Eye (tissue), 1 donor: ENCODE measurements at places on chromosomes 1 and 21.

GRCh38 chr1:66090859-66091457, 298.3 kb downstream of the PDE4B start:
- DNase-seq = peak; percentile 83

GRCh38 chr1:172180501-172181285, 239.8 kb upstream of the C1orf105 start:
- DNase-seq = peak; percentile 40

DNA sequence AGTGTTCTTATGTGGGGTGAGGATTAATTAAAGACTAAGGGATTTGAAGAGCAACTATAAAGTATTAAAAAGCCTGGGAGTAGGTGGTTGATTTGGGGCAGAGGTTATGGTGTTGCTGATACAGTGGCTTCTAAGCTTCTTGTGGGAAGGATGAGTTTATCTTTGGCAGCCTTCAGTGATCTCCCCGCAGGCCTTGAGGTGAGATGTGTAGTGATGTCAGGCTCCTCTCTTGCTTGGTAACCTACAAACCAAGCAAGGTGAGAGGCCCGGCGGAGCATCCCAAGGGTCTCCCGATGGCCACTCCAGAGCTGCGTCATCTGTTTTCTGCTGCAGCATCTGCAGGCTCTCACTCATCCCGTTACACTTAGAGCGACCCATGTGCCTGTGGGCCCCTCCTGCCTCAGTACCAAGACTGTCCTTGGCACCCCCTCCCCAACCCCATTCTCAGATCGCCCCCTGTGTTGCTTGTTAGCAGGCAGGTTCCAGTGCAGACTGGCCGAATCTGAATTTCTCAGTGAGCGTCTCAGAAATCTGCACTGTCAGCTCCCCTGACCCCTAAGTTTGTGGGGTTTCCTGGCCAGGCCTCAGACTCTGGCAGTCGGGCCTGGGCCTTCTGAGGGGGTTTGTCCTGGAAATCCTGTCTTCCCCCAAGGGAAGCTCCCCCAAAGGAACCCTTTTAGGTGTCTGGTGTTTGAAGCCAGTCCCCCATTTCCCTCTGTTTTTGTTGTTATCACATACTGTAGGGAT, 77.9 kb downstream of the GALNT2 start:
- DNase-seq = no peak

GRCh38 chr1:247415423-247416361, at the start of gene NLRP3:
Gene NLRP3 (plus strand): TSS chr1:247416173. CDS start chr1:247418801, 2,628 bp downstream.
- DNase-seq = no peak

DNA sequence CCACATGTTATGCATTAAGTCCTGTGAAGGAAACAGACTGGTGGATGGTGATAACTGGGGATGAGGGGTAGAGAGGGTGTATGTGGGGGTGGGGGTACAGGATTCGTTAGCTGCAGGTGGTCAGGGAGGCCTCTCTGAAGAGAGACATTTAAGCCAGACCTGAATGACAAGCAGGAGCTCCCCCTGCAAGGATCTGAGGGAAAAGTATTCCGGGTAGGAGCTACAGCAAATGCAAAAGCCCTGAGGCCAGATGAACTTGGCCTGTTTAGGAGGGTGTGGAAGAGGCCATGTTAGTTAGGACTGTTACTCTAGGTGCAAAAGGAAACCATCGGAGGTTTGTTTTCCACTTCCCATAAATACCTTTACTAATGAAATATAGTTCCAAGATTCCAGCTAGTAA, 9.9 kb downstream of the ARHGEF10L start:
- no peak for DNase-seq

DNA sequence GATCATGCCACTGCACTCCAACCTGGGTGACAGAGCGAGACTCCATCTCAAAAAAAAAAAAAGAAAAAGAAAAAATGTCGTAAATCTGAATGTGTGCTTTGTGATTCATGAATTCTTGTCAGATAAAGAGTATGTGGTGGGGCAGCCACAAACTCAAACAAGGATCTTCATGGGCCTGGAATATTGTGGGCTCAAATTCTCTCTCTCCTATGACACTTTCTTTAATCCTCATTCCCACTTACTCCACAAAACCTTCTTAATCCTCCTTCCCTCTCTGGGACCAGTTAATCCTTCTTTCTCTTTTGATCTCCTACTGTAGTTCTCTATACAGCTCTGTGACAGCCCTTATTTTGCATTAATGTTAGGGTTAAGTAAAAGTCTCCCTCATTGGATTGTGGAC, 112.3 kb downstream of the AK5 start:
- no peak for DNase-seq

DNA sequence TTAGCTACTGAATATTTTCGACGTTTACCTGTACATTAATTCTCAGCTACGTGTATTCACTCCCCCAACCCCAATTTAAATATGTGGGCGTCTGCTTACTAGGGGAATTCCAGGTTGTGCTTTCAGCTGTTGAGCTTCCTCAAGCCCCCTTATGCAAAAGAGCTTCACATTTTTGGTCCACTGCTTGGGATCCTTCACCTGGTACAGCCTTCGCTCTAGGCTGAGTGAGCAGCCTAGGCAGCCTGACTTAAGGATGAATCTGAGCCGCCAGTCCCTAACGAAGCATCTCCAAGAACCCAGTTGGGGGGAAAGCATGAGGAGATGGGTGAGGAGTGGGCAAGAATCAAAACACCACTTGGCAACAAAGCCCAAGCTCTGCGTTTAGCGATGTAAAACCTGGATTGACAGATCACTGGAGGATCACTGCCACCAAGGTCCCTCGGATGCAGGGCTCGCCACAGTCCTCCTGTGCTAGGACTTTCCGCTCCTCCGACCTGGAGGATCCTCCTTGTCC, 674 bp downstream of the BCL10 start:
- no peak for DNase-seq

- no peak for DNase-seq
These were observed 455.3 kb upstream of the USP24 start for GRCh38 chr1:55670331-55671082.

DNA sequence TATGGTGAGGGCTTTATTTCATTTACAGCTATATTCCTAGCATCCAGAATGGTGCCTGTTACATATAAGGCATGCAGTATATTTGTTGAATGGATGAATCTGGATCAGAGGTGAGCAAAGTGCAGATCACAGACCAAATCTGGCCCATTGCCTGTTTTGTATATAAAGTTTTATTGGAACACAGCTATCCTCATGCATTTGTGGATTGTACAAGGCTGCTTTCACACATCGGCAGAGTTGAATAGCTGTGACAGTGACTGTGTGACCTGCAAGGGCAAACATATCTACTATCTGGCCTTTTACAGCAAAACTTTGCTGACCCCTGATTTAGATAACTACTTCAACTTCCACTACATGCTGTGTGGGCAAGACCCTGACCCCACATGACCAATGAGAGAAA, 54.0 kb upstream of the MRPS6 start:
- DNase-seq = no peak

- no peak for DNase-seq
These were observed 25.7 kb upstream of the ERICH3 start for GRCh38 chr1:74699331-74699730.

DNA sequence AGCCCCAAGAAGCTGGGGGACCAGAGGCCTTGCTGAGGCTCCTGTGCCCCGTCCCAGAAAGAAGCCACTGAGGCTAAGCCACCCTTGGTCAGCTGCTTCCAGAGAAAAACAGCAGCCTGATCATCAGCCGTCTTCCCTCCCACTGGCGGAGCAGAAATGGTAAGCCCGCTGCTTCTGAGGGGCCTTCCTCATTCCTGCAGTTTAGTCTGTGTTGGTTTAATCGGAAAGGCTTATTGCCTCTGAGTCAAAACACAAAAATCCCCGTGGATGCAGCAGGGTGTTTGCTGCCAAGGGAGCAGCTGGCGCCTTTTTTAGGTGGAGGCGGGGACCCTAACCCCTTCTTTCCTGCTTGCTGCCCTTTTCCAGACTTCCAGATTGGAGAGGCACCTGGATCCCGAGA, 33.9 kb downstream of the SPSB1 start:
- DNase-seq = peak; percentile 69

DNA sequence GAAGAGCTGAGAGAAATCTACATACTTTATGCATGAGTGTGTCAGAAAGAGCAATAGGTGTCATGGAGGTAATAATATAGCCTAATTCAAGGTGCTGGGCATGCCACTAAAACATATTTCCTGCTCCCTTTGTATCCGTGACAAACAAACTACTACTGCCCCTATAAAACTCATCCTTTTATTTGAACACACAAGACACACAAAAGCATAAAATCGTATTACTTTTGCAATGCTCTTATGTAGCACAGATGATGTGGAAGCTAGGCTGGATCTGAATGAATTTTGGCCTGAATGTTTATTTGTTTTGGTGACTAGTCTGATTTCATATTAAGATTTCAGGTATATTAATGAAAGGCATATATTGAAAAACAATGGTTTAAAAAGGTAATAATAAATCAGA, 239.3 kb upstream of the NEGR1 start:
- DNase-seq = no peak

GRCh38 chr21:38765056-38765455, 40.7 kb upstream of the ETS2 start:
- no peak for DNase-seq
